Mesothelial cell of epicardium (in vitro differentiated cells): ENCODE measurements at places on chromosomes 1 and 21. TPM values are rescaled to one million over a fixed set of nuclear protein-coding genes. Genes with fewer than 3 reads are reported as not detected.

DNA sequence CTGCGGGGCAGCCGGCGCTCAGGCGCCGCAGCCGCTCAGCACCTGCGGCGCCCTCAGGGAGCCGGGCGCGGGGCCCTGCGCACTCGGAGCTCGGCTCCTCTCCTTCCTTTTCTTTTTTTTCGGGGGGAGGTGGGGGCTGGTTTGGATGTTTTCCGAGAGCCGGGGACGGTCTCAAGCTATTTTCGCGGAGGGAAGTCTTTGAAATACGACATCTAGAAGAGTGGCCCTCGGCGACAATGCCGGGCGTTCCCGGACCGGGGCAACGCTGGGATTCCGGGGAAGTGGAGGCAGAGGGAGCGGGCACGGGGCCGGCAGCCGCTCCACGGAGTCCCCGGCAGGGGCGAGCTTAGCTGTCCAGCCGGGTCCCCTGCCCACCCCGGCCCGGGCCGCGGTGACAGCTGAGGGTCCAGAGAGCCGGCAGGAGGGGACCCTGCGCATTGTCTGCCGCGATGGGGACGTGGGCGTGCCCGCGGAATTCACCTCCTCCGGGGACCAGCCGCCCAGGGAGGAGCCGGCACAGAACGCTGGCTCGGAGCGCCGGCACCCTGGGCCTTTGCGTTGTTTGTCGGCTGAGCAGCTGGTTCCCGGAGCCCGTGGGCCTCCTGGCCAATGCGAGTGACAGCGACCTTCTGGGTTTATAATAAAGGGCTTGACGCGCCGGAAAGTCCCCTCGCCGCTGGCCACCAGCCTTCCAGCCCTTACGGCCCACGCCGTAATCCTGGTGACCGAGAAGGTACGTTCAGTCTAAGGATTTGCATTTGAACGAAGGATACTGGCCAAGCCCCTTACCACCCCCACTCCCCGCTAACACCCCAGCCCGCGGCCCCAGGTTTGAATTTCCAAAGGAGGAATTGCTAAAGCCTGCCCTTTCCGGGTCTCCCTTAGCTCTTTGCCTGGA, 582 bp downstream of the SLC37A1 start:
- no peak for DNase-seq
- H3K4me1 ChIP-seq = peaks cover 49% of the 10 kb centered on the region
- peak overlapping the region; percentile 43 for H3K27ac ChIP-seq
- no peaks in the 10 kb centered on the region for H3K36me3 ChIP-seq
- H3K4me3 ChIP-seq = peak overlapping the region; percentile 75

- H3K4me3 ChIP-seq = no peak overlapping the region
- H3K4me1 ChIP-seq = no peaks in the 10 kb centered on the region
- H3K27ac ChIP-seq = no peak overlapping the region
- H3K36me3 ChIP-seq = no peaks in the 10 kb centered on the region
These were observed 8.1 kb downstream of the KRTAP10-1 start for GRCh38 chr21:44531606-44532564.

- no peaks in the 10 kb centered on the region for H3K36me3 ChIP-seq
- no peak within 1 kb of the TSS for H3K27ac ChIP-seq
- peaks cover 46% of the 10 kb centered on the region for H3K27me3 ChIP-seq
- H3K4me1 ChIP-seq = peaks cover 2% of the 10 kb centered on the region
- no peak for DNase-seq
These were observed at the start of gene LINGO4 for GRCh38 chr1:151805066-151805820. LINGO4 (minus strand) TSS chr1:151805419; CDS start chr1:151802704, 2,715 bp downstream.

Gene BNIPL
- 4.2 to 5.7 TPM (median 4.6 TPM) in 3 replicates for total RNA-seq

DNA sequence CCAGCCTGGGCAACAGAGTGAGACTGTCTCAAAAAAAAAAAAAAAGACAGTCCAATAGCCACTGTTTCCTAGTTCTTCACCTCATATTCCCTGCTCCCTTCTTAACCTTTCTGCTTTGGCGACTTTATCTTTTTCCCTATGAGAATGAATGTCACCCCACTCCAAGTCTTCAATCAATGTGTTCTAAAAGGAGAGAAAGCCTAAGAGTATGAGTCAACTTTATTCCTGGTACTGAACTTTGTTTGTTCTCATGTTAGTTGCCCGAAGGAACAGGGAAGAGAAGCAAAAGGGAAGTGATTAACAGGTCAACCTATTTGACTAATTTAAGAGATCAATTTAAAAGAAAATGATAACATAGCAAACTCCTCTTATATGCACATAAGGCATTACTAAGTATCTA, 39.9 kb upstream of the SLC16A1 start:
- H3K36me3 ChIP-seq = peaks cover 6% of the 10 kb centered on the region
- DNase-seq = no peak
- peaks cover 20% of the 10 kb centered on the region for H3K4me1 ChIP-seq
- no peak overlapping the region for H3K4me3 ChIP-seq
- no peaks in the 10 kb centered on the region for H3K27me3 ChIP-seq
- no peak overlapping the region for H3K27ac ChIP-seq

Gene AK2
- total RNA-seq = 136 to 142 TPM (median 139 TPM) in 3 replicates

GRCh38 chr1:15028102-15028501, 125.4 kb upstream of the TMEM51 start:
- H3K36me3 ChIP-seq = peaks cover 3% of the 10 kb centered on the region
- peak overlapping the region; percentile 62 for H3K27ac ChIP-seq
- H3K27me3 ChIP-seq = no peaks in the 10 kb centered on the region
- no peak for DNase-seq

Gene CELA2A
- total RNA-seq = not detected in 3 replicates

Gene FRRS1
- total RNA-seq = 19.5 to 22.5 TPM (median 20.4 TPM) in 3 replicates

DNA sequence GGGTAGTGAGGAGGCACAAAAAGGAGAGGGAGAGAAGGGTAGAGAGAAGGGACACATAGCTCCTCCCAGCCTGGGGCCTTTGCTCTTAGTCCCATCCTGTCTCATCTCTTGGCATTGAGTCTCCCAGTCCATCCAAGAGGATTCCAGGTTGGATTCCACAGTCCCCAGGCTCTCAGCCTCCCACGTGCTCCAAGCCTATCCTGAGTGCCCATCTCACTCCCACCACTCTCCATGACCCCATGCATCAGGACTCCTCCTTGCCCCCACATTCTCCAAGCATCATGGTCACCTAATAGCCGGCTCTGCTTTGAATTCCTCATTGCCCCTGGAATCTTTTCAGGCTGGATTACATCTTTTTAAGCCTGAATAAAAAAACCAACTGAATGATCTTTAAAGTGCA, 87.9 kb downstream of the DSCAM start:
- no peak for DNase-seq
- H3K4me3 ChIP-seq = no peak overlapping the region
- H3K27me3 ChIP-seq = peaks cover 31% of the 10 kb centered on the region
- no peaks in the 10 kb centered on the region for H3K36me3 ChIP-seq
- no peaks in the 10 kb centered on the region for H3K4me1 ChIP-seq
